ENCODE measurements at places on chromosomes 7 and 10.

GRCh38 chr7:95479992-95480624 lies 5.6 kb upstream of the ASB4 start:
- no peak for DNase-seq

DNA sequence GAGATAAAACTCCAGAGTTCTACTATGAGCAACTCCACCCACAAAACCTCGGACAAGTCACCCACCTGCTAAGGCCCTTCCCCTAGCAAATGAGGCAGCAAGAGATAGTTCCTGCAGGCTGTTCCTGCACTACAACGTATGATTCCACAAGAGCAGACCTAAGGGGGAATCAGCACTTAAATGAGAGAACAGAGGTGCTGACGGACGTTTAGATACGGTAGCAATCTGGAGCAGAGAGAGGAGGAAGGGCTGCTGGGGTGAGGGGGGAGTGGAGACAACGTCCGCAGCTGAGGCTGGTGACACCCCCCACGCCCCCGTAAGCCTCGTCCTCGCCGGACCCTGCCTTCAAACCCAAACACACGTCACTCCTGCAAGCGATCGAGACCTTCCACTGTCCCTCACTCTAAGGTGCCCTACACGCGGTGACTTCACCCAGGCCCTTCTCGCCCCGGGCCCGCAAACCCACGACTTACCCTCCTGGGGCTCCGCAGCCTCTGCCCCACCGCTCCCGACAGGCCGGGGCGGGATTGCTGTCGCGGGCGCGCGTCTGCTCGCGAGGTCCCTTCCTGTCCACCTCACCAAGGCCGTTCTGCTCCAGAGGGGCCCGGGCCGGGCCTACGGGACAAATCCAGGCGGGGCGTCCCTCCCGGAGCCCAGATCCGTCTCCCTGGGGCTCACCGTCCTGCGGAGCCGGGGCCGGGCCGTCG lies 635 bp downstream of the ZNF12 start:
- DNase-seq, result peak; percentile 41

DNA sequence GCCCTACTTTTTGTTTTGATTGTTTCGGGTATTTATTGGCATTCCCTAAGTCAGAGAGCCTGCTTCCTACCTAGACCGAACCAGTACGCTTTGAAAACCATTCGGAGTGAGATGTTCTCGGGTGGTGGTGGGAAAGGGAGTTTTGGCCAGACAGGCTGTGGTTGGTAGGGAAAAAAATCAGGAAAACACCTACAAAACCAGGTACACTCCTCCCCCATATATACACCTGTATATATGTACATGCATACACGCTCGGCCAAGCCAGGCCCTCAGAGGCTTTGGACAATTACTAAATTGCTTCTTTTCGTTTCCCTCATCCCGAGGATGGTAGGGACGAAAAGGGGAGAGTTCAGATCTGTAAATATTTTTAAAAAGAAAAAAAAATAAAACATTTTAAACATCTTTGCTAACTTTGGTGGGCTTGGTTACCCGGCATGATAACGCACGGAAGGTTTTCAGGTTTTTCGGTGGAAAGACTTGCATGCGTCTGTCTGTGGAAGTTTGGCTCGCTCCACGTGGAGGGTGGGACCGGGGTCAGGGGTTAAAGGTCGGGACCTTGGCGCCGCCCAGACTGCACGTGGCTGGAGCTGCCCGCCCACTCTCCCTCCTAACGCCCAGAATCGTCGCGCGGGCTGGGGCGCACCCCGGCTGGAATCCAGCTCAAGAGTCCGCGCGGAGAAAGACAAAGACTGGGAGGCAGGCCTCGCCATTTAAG lies 2.5 kb downstream of the HMX2 start:
- no peak for DNase-seq

GRCh38 chr10:3485057-3485686 lies 299.8 kb downstream of the KLF6 start:
- peak; percentile 78 for DNase-seq

GRCh38 chr10:114276671-114277070 lies 37.6 kb downstream of the VWA2 start:
- DNase-seq, result no peak

All from suppressor macrophage treated with lipopolysaccharide for 4 hours (primary cell).